ENCODE measurements at places on chromosomes 13 and 19.

DNA sequence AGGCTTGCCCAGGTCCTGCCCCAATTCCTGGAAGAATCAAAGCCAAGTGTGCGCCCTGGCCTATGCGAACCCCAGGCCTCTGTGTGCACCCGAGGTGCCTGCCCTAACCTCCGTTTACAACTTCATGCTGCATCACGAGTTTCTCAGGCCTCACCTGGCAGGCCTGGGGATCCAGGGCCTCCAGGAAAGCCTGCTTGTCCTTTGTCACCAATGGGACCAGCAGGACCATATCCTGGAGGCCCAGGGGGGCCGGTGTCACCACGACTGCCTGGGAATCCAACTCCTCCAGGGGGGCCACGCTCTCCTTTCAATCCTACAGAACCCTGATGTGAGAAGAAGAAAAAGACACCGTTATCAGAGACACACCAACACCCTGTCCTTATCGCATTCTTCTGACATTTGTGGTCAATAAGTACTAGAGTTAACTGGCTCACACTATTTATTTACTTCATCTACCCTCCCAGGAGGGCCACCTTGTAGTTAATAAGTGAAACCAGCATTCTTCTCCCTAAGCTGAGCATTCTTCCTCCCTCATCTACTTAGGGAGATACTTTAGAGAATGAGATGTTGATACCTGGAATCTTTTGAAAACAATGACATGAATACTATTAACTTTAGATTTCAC is 120.6 kb downstream of the COL4A1 start:
- no peak for DNase-seq

DNA sequence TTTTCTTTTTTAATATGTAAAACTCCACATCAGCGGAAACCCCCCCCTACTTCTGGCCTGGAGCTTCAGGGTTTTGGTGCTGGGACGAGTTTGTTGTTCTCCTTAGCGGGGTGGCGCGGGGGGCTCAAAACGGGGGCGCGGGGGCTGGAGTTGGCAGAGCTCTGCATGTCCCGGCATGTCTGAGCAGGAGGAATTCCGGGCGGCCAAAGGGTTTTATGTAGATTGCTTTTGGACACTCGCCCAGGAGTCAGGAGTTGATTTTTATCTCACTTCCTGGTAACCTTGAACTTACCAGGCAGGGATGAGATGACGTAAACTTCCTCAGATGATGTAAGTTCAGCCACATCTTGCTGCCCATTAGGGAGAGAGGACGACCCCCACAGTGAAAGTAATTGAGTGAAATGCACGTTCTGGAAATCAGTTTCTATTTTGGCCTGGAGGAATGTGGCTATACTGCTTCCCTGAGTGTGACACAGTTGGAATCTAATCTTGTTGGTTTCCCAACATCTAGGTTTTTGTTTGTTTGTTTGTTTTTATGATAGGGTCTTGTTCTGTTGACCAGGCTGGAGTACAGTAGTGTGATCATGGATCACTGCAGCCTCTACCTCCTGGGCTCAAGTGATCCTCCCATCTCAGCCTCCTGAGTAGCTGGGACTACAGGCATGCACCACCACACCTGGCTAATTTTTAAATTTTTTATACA is 21.0 kb upstream of the GDF15 start:
- DNase-seq: peak; percentile 95

- no peak for DNase-seq
These were observed 1449.8 kb upstream of the MIR17HG start for GRCh38 chr13:89897681-89898080.

DNA sequence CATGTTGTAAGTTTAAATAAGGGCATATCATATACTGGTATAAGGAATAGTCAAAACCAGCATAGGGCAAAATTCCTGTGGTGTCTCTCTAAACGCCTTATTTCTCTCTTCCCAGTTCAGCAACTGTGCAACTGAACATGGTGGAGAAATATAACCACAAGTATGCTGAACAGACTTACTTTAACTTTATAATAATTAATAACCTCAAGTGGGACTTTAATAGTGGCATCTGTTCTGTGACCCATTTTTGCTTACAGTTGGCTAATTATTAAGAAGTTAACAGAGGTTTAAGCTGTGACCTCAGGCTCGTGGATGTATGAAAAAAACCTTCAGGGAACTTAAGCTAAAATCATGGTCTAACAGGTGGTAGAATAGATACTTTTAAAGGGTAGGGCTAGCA is 54.3 kb downstream of the MICU2 start:
- no peak for DNase-seq

DNA sequence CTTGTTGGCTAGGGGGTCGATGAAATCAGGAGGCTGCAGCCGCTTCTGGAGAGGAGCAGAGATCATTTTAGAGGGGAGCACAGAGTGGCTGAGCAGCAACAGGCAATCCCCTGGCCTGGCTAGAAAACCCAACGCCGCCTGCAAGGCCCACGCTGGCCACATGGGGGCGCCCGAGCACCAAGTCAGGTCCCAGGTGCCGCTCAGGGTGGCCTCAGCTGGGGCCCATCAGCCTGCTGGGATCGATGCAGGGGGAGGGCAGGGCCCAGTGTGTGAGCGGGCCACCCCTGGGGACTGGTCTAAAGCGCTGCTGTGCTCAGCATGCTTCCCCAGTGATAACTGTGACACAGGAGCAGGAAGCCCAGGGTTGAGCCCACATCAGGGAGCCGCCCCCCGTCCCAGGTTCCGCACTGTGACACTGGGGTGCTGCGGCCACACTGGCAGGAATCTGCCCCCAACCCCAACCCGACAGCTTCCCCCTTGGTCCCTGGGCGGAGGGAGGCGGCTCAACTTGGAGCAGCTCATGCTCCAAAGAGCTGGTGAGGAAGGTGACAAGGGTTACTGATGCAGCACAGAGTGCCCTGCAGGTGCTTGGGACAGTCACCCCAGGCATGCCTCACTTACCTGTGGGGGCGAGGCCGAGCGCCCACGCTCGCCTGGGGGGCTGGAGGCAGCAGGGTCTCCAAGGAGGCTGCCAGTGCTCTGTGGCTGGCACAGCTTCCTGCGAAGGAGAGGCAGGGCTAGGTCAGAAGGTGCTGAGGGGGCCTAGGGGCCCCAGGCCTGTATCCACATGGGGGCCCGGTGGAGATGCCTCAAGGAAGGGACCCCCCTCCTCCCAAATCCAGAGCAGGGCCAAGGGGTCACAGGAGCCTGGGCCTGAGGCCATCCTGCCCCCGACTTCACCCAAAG is 13.3 kb upstream of the ISYNA1 start:
- DNase-seq: no peak

- DNase-seq: no peak
These were observed 1.4 kb downstream of the SIAH3 start for GRCh38 chr13:45850027-45850613.

GRCh38 chr13:24892829-24893228 is 128.9 kb downstream of the RNF17 start:
- no peak for DNase-seq

- peak; percentile 44 for DNase-seq
These were observed 261.4 kb upstream of the RXFP2 start for GRCh38 chr13:31477961-31478360.

DNA sequence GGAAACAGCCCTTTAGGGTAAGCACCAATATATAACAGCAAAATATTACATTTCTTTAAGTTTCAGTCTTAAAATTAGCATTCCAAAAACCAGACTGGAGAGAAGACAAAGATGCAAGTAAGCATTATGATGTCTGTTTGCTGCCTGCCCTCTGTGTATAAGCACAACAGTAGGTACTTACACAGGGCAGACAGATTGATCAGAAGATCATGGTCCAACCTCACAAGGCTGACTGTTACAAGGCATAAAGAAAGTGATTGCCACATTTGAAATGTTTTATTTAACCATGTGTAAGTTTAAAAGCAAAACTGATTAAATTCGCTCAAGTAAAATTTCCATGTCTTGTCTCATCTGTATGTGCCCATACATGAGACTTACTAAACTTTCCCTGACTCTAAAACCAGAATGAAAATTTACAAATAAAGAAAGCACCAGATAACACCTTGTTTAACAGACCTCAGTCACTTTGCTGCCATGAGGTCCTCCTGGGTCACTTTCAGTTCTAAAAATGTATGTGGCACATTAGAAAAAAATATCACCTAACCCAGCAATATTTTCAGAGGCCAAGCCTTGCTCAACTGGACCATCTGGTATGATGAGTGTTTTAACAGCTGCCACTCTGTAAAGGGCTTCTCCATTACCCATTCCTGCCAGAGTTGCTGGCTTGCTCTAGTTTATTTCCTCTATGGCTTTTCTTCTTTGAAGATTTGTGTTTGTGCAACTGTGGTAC is 297.0 kb downstream of the RBM26 start:
- DNase-seq: no peak

DNA sequence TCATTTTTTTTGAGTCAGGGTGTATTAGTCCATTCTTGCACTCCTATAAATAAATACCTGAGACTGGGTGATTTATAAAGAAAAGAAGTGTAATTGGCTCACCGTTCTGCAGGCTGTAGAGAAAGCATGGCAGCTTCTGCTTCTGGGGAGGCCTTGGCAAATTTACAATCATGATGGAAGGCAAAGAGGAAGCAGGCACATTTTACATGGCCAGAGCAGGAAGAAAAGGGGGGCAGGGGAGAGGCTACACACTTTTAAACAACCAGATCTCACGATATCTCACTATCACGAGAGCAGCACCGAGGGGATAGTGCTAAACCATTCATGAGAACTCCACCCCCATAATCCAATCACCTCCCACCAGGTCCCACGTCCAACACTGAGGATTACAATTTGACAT is 44.5 kb upstream of the MIR17HG start:
- DNase-seq: no peak

DNA sequence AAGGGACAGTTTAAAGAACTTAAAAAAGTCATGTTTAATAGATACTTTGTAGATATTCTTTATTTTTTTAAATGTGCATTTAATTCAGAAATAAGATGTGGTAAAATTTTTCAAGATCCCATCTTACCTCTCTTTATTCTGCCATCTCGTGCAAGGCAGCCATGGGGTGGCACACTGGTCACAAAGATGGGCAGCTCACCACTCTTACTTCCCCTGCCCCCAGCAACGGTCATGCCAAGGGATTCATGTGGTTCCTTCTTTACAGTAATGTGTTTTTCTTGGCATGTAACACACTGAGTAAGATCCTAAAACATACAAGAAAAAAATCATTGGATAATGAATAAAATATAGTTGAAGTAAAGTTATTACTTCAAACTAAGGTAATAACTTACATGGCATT is 64.2 kb downstream of the LNX2 start:
- no peak for DNase-seq

DNA sequence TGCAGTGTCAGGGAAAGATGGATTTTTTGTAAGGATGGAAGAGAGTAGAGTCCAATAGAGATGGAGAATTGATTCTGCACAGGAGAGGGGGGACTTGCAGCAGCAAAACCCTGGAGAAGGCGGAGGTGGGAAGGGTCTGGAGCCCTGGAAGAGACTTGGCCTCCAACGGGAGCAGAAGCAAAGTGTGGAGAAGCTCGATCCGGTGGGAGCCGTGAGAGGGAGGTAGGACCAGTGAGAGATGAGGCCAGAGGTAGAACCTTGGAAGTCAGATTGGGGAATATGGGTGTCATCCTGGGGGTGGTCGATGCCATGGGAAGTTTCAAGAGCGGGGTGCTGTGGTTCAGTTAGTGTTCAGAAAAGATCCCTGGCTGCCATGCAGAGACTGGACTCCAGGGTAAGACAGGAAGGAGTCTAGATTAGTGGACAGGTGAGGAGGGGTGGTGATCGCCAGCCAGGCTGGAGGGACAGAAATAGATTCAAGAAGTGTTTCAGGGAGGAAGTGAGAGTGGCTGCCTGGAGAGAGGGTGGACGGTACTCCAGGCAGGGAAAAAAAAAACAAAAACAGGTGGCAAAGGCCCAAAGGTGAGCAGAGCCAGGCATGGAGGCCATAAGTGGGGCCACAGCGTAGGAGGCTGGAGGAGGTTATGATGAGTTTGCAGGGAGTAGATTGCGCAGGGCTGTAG is 2.6 kb downstream of the PPP5C start:
- DNase-seq: no peak

- no peak for DNase-seq
These were observed 335 bp upstream of the SOX1 start for GRCh38 chr13:112066624-112067004.

DNA sequence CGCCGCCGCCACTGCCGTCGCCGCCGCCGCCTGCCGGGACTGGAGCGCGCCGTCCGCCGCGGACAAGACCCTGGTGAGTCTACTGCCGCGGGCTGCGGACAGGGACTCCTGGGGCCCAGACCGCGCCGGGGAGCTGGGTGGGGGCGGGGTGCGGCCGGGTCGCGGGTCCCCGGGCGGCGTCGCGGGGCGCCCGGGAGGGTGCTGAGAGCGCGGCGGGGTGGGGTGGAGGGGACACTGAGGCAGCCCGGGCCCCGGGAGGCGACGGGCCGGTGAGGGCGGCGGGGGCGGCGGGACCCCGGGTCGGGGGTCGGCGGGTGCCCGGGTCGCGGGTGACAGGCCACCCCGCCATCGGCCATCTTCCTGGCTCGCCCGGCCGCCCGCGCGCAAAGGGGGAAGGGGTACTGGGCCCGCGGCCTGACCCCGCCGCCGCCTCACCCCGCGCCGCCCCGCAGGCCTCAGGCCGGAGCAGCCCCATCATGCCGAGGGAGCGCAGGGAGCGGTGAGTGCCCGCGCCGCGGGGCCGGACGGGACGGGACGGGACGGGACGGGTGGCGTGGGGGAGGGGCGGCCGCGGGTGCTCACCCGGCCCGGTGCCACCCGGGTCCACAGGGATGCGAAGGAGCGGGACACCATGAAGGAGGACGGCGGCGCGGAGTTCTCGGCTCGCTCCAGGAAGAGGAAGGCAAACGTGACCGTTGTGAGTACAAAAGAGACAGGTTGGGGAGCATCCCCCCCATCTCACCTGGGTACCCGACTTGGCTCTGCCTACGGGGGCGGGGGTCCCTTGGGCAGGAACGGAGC is 489 bp downstream of the CCNE1 start:
- DNase-seq: no peak

- peak; percentile 67 for DNase-seq
These were observed 386.6 kb downstream of the DIAPH3 start for GRCh38 chr13:59776924-59777690.

GRCh38 chr13:36817996-36818803 is 822 bp upstream of the RFXAP start:
- no peak for DNase-seq

DNA sequence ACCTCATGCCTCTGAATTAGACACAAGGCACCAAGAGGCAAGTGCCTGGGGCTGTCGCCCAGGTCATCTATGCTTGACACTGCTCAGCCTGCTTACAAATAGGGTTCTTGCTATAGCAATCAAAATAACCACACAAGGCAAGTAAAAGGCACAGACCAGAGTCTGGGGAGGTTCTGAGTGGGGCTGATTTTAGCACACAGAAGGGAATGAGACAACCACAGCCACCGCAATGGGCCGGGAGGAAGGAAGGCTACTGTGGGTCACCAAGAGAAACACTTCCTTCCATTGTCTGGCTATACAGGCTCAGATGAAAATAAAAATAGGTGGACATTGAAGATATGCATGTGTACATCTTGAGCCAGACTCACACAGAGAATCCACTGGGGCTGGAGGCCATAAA is 159.1 kb downstream of the DLEU7 start:
- no peak for DNase-seq

DNA sequence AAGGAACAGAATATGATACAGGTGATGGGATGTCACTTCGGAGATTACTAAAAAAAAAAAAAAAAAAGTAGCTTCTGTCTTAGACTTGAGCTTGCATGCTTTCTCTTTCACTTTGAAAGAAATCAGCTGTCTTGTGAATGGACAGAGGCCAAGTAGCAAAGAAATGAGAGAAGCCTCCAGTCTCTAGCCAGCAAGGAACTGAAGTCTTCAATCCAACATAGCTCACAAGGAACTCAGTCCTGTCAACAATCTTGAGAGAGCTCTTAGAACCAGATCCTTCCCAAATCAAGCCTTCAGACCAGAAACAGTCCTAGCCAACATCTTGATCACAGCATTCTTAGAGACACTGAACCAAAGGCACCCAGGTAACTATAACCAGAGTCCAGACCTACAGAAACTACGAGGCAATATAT is 7.7 kb downstream of the N4BP2L2 start:
- DNase-seq: no peak

- DNase-seq: no peak
These were observed 166.8 kb downstream of the DCT start for GRCh38 chr13:94312511-94313216.
